ENCODE measurements at places on chromosomes 3 and 15. TPM values are rescaled to one million over a fixed set of nuclear protein-coding genes. Genes with fewer than 3 reads are reported as not detected.

Gene NUP210
- total RNA-seq = 2.5 TPM

Gene ISLR
- 51.7 TPM for total RNA-seq

Gene NR1I2
- not detected for total RNA-seq

Gene ISG20
- 6.9 TPM for total RNA-seq

Gene AMT
- 1.0 TPM for total RNA-seq

Gene POPDC2
- total RNA-seq = 8.5 TPM

Gene GPR149
- not detected for total RNA-seq

Gene FANCD2OS
- not detected for total RNA-seq

Gene CHCHD6
- 10.1 TPM for total RNA-seq

Gene CFAP92
- total RNA-seq = 0.14 TPM

Gene LRRC31
- not detected for total RNA-seq

Gene ROBO2
- total RNA-seq = 1.4 TPM

Gene CD86
- total RNA-seq = 5.0 TPM

Gene LRRC34
- 4.8 TPM for total RNA-seq

Measured in posterior vena cava (tissue), 2 donors.